SW480 (cell line): ENCODE measurements at places on chromosomes 2 and 18.

- DNase-seq, result no peak
Observed at GRCh38 chr2:9347411-9347881, 75.9 kb downstream of the ITGB1BP1 start.

DNA sequence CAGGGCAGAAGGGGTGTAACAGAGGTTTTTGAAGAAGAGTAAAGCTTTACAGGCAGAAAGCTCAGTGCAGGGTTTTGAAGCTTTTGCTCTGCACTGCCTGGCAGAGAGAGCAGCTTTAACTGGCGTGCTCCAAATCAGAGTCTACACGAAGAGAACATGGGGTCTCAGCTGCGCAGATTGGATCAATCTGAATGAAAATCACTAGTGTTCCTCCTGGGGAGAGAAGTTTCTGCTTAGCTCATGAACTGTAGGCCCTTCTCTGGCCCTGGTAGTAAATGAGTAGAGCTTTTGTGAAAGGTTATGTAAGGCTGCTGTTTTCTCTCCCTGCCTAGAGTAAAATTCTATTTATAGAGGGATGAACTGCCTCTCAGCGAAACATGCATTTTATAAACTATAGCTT lies 13.6 kb downstream of the DCC start:
- DNase-seq, result no peak

GRCh38 chr2:10566018-10566417 lies 117.9 kb upstream of the ODC1 start:
- peak; percentile 41 for DNase-seq

- DNase-seq, result no peak
Observed at GRCh38 chr2:96914332-96914731, 44.5 kb upstream of the SEMA4C start.

- no peak for DNase-seq
Observed at GRCh38 chr2:223612501-223612900, 10.3 kb upstream of the SCG2 start.

DNA sequence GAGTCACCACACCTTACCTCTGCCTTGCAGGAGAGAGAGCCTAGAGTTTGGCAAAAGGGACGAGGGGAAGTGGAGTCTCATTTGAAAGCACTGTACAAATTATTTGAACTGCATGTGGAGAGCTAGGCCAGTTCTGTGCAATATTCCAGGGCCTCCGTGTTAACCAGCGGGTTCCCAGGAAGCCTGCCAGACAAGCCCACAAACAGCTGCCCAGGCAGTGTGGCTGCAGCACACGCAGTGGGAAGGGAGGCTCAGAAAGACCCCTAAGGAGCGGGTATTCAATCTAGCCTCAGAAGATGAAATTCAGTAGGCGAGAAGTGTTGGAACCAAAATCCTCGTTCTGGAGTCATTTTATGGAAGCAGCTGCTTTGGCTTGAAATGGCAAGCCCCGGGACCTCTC lies 30.7 kb downstream of the CNGA3 start:
- DNase-seq, result no peak
